Occipital lobe (tissue), 3 donors: ENCODE measurements at places on chromosomes 1 and 21.

GRCh38 chr1:158146739-158147138, 34.0 kb upstream of the CD1D start:
- no peak for DNase-seq

DNA sequence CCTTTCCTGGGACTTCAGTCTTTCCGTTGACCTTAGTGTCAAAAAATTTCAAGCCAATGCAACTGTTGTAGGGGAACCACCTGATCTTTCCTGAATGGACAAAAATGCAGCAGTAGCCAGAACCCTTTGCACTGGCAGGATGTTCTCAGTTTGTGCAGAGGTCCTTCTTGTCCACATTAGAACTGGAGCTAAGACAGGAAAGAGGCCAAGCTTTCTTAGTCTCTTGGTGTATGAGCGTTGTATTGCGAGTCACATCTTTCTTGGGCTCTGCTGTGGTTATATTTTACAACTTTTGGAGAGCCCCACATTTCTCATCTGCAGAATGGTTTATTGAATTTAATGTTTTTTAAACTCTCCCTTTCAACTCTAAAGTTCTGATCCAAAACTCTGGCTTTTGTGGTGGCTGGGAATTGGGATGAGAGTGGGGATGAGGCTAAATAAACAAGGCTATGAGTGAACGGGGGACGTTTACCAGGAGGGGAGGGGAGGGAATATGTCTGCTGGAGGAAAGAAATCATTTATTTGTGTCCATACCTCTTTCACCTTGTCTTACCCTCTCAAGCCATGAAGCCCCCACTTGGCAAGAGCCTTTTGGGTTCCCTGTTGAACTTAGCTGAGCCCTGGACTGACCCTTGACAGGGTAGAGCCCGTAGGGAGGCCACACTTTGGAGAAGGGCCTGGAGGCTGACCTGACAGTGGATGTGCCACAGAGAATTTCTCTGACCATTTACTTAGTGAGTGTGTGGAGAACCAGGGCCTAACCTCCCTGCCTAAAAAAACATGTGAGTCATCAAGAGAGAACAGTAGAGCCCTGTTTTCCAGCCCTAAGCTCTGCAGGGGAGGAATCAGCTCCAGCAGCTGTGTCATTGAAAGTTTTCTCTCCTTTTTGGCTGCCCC, 586 bp downstream of the CHI3L2 start:
- no peak for DNase-seq

DNA sequence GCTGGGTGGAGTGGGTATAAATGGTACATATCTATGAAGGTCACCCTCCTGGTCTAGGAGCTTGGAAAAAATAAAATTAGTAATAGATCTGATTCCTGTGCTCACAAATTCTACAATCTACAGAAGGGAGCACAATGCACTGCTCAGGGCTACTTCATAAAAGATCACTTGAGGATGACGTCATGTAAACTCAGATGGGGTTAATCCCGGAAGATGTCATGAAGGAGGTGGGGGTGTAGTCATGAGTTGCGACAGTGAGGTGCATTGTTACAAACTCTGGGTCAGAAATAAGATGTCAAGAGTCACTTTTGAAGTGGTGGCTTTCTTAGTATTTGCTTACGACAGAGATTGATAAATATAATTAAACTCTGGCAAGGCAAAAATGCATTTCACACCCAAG, 68.2 kb downstream of the LHX9 start:
- DNase-seq: no peak

DNA sequence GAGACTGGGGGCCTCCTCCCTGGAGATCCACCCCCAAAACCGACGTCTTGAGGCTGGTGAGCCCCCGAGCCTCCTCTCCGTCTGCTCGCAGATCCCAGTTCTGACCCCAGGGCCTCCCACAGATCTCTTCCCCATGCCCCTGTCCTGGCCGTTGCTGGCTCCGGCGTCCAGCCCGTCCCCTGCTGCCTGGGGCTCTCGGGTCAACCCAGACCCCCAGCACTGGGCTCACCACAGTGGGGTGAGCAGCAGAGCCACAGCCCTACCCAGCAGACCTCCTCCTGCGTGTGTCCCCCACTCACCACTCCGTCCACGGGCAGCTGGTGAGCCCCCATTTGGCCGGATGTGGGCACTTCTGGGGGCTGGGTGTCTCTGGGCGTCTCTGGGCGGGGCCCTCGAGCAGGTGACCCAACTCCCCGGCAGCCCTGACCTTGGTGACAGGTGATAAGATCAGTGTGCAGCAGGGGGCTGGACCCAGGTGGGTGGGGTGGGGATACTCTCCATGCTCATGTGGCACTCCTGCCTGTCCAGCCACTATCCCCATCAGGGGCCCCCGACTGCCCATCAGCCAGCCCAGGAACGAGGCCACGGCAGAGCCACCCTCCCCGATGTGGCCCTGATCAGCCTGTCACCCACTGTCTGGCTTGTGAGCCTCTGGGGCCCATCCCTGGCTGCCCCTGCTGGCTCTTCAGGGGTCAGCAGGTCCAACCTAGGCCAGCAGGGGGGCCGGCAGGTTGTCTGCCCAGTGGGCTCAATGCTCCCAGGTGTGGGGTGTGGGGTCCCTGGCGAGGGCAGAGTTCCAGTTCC, 709 bp downstream of the TNFRSF14 start:
- DNase-seq: no peak

DNA sequence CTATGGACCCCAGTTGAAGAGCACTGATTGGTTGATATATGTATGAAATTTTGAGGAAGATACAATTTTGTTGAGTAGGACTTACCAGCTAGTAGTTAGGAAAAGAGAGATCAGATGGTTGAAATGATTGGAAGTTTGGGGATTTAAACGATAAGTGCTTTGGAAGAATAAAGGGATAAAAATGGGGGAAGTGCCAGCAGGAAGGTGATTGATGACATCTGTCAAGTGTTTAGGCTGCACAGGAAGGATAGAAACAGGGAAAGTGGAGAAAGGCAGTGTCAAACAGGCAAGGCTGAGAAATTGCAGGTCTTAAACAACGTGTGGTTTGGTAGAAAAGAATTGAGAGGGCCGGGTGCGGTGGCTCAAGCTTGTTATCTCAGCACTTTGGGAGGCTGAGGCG, 22.3 kb downstream of the PDC start:
- DNase-seq: no peak

GRCh38 chr1:29123887-29124365, at the start of gene TMEM200B:
Gene TMEM200B, minus strand, starts transcription at chr1:29123903. Its CDS starts 2,075 bp downstream, at chr1:29121828.
- no peak for DNase-seq

- no peak for DNase-seq
Observed at GRCh38 chr1:218171302-218171893, 113.7 kb upstream of the RRP15 start.

DNA sequence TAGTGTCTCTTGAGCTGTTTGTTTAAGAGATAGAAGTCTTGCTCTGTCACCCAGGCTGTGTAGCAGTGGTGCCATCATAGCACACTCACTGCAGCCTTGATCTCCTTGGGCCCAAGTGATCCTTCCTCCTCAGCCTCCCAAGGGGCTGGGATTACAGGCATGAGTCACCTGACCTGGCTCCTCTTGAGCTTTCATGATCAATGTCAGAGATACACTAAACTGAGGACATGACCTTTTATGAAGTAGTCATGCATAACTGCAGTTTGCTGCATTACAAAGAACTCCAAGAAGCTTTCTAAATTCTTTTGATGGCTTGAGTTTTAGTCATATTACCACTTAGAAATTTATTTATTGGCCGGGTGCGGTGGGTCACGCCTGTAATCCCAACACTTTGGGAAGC, 77.7 kb downstream of the CC2D1B start:
- DNase-seq: no peak

GRCh38 chr1:116365353-116365780, 7.7 kb upstream of the ATP1A1 start:
- DNase-seq: no peak

DNA sequence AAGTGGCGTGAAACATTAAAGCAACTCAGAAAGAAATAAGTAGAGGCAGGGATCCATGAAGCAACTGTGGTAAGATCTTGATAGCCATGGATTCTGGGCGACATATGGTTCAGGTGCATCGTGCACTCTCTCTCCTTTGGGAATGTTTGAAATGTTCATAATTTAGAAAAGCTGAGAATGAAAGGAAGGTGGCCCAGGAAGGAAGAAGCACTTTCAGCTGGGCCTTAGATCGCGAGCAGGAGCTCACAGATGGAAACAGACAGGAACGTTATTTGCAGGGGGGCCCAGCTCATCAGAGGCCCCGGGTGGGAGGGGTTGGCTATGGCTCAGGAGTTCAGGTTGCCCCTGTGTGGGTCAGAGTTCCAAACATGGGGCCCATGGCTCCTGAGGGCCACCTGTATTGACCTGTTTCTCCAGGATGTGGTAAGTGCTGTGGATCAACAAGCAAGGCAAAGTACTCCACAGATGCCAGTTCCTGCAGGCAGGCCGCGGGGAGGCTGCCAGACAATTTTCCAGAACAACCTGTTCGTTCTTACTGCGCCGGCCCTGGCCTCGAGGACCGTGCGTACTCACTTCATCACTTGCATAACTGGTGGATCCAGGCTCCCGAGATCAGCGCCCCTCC, 253.2 kb downstream of the TOMM20 start:
- DNase-seq: no peak

- no peak for DNase-seq
Observed at GRCh38 chr1:12019858-12020509, 686 bp downstream of the MIIP start.

GRCh38 chr1:183093786-183094298, 70.6 kb downstream of the LAMC1 start:
- DNase-seq: no peak

- no peak for DNase-seq
Observed at GRCh38 chr1:179800481-179800880, 57.4 kb downstream of the FAM163A start.

GRCh38 chr21:33682992-33683627, 40.8 kb downstream of the ITSN1 start:
- no peak for DNase-seq

GRCh38 chr1:229432905-229433304, 989 bp downstream of the ACTA1 start:
- DNase-seq: no peak

DNA sequence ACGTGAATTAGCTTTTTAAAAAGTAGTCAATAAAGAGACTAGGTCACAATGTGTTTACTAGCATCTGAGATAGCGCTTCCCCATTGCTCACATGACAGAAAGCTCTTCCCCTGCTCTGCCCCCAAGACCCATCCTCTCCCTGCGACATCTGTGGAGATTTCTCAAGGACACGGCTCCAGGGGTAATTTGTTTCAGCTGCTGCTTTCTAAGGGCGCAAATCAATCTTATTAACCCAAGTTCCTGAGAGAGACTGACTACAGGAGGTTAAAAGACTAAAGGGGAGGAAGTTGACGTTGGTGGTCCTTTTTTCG, at the start of gene MYOCOS:
Gene MYOCOS (plus strand): TSS at position 92 of the 311 bp plus-strand sequence. CDS start 1,641 bp downstream, outside the sequence.
- no peak for DNase-seq

DNA sequence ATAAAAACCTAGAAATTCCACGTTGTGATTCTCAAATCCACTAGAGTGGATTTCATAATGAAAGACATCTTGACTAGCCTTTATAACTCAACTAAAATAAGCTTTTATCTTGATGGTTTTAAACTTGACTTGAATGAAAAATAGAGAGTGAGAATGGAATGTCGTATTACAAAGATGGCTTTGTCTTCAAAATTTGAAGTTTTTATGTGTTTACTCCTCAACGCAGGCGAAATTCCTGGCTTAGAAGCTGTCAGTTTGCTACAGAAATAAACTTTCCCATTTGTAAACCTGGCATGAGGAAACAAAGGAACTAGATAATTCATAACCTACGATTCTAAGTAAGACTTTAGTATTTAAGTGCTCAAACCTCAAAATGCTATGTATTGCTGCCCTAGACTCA, 90.0 kb upstream of the KRTAP19-8 start:
- DNase-seq: no peak

DNA sequence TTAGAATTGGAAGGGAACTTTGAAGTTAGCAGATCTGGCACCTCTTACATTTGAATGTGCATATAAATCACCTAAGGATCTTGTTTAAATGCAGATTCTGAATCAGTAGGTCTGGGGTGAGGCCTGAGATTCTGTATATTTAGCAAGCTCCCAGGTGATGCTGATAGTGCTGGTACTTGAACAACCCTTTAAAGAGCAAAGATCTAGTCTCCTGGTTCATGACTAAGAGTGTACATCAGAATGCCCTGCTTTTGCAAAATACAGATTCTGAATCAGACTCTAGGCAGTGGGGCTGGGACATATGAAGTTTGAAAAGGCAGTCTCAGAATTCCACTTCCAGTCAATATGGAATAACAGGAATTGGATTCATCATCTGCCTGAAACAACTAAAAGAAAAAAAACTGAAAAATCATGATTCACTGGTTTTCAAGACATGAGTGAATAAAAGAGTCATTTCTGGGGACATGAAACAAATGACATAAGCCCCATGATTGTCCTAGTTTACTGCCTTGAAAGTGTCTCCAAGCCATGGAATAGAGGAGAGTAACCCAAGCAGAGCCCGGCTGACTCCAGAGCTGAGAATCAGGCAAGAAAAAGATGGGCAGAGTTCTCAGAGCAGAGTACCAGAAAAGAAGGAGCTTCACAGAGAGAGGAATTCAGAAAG, 149.6 kb upstream of the SGIP1 start:
- DNase-seq: no peak

- no peak for DNase-seq
Observed at GRCh38 chr1:243550276-243550675, 294.4 kb downstream of the SDCCAG8 start.

- DNase-seq: no peak
Observed at GRCh38 chr1:151759241-151759640, 4.1 kb downstream of the MRPL9 start.

DNA sequence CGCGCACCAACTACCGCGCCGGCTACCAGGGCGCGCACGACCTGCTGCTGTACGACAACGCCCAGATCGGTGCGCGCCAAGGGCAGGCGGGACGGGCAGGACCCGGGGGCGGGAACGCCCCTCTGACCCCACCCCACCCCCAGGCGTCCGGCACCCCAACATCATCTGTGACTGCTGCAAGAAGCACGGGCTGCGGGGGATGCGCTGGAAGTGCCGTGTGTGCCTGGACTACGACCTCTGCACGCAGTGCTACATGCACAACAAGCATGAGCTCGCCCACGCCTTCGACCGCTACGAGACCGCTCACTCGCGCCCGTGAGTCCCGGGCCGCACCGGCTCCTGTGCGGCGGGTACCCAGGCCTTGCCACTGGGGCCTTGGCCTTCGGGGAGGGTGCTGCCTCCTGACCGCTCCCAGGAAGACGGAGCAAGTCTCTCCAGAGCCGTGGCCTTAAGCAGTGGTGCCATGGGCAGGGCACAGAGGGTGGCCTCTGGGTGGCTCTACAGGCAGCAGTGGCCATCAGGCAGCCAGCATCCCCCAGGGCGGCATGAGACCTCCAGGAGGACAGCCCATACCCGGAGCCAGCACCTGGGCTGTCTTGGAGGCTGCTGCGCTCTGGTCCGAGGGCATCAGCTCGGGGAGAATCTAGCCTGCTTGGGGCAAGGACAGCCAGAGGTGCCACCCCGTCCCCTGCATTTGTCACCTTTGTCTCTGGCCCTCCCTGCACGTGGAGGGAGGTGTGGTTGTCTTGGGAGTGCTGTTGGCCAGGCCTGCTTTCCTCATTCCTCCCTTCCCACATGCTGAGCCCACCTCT, 8.1 kb upstream of the MMP23B start:
- DNase-seq: no peak

DNA sequence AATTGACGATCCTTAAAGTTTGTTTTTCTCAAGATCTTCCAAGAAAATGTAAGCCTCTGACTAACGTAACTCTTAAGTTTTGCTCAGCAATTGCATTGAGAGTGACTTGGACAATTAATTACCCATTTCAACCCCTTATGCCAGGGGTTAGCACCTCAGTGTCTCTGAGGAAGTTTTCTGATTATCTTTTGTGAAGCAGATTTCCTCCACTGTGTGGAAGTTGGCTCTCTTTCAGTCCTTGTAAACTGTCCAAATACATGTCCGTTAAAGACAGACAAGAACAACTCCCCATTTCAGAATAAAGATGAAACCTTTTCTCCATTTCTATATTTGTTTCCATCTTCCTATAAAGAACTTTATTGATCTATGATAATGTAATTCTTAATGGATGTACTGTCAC, 296.4 kb upstream of the FMN2 start:
- no peak for DNase-seq
